ENCODE measurements at places on chromosomes 1 and 21. TPM values are rescaled to one million over a fixed set of nuclear protein-coding genes. Genes with fewer than 3 reads are reported as not detected.

DNA sequence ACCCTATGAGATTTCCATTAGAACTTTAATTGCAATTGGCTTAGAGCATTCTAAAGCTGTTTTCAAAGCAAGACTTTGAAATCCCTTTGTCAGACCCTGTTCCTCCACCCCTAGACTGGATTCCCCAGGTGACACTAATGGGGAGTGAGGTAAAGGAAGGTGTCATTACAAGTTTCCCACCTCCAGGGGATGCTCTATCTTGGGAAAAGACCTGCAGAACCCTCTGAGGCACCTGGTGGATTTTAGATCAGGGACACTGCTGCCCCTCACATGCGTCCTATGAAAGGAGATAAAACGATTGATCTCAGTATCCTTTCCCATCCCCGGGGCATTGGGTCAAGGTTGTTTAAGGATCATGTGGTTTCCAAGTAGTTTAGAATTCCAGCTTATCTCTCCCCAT, 80.3 kb upstream of the RGS4 start:
- no peak for DNase-seq

DNA sequence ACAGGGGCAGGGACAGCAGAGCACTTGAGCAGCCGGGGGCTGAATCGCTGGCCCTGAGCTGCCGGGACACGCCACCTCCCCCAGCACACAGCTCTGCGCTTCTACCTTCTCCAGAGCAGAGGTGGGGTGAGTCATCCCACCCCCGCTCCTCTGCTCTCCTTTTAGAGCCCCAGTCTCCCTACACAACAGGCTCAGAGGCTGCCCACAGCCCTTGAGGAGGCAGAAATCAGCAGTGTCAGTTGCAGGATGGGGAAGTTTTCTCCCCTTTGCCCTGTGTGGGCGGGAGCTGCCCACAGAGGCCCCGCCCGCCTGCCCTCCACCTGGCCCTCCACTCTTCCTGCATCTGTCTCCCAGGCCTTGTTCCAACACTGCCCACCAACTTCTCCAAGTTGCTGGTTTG, 94.6 kb downstream of the STUM start:
- DNase-seq = no peak

The MROH9 gene
- not detected for total RNA-seq

The NTRK1 gene
- total RNA-seq = not detected

- no peak for DNase-seq
Observed at GRCh38 chr1:162530988-162531319, 30.6 kb upstream of the UAP1 start.

The MYOG gene
- not detected for total RNA-seq

DNA sequence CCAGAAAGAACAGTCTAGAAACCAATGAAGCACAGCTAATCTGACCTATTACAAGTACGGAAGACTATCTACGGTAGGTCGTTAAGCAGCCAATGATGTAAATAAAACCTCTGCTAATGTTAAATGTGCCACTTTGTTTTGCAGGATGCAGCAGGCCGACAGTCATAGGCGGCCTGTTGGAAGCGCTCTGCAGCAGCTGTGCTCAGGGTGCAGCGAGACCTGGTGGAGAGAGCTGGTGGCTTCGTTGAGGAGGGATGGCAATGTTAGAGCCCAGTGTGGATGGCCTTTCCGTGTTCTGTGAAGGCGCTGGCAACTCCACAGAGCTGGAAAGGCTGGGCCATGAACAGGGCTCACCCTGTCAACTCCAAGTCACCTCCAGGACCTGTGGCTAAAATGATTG, 87.3 kb downstream of the PCP4 start:
- no peak for DNase-seq

DNA sequence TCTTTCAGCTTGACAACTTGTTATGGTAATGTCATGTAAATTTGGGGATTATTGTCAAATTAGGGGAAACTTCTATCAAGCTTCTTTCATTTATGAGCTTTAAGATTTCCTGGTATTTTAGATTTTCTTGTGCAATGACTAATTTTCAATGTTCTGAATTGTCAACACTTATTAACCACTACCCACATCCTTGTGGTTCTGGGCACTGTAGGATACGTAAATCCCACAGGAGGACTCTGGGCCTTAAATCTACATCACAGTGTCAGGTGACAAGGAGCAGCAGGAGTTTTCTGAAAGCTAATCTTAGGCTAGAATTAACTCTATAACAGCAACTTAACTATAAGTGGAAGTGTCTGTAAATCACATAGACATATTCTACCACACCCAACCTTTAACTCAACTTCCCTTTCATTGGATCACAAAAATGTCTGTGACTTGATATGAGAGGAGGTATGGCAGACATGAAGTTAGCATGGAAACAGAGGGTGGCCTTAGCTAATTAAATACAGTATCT, 397.7 kb downstream of the HLX start:
- no peak for DNase-seq

The ORC1 gene
- total RNA-seq = 1.3 TPM

The ADAMTS1 gene
- total RNA-seq = not detected

DNA sequence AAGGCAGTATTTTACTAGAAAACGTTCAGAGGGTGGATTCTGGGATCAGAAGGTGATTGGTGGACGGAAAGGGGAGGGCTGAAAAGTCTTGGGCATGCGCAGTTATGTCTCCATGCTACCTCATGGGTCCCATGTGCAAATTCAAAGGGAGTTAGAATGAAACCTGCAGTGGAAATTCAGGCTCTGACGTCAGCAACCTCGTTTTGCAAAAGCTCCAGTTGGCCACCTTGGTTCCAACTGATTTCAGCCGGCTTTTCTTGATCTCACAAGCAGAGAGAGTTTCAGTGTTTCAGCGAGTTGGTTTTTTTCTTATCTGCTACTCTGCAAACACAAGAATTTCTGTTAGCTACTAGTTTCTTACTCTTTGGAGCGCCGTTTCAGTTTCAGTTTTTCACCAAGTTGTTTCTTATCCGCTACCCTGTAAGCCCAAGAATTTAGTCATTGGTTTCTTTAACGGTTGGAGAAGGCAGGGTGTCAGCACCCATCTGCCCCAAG, 69.8 kb upstream of the PGBD5 start:
- DNase-seq = no peak

The ATP6V1G3 gene
- not detected for total RNA-seq

The KCNJ9 gene
- not detected for total RNA-seq

The FCGR3B gene
- 4.1 TPM for total RNA-seq

- no peak for DNase-seq
Observed at GRCh38 chr1:53285969-53286760, 41.7 kb downstream of the LRP8 start.

The ERG gene
- not detected for total RNA-seq

The FAM72B gene
- not detected for total RNA-seq

GRCh38 chr1:161706482-161707347, at the start of gene FCRLA:
FCRLA (plus strand) TSS chr1:161707229; CDS start chr1:161707265, 36 bp downstream.
- DNase-seq = no peak

The LCE1F gene
- total RNA-seq = not detected

The CFHR5 gene
- not detected for total RNA-seq

The CLCA4 gene
- not detected for total RNA-seq

DNA sequence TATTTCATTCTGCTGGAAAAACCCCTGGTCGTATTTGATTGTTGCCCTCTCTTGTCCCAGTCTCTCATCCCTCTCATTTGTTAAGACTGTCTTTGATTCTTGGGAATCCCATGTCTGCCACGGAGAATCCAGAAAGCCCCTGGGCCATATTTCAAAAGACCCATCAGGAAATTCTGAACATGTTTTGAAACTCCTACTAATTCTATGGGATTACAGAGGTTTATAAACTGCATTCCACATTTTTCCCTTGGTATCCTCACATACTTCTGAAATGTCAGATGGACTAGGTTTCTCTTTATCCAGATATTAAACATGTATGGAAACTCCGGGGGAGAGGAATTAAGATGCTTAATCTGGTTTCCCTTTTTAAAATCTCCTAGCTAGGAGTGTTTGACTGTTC, 80.0 kb downstream of the HUNK start:
- DNase-seq = no peak

GRCh38 chr1:111369645-111370044, 57.9 kb downstream of the OVGP1 start:
- DNase-seq = no peak

DNA sequence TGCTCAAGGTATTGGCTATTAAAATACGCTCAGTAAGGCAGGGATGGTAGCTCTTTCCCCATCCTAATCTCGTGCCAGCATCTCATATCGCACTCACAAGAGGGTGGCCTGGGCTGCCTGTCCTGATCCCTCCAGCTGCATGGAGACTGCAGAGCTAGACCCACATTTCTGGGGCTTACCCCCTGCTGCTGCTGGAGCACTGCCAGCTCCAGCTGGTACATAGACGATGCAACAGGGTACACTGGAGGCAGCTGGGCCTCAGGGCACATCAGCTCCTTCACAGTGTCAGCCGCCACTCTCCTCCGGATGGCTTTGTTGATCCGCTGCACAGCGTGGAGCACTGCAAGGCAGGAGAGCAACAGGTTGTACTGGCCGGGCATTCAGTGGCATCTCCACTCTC, 16.0 kb downstream of the IQGAP3 start:
- no peak for DNase-seq

The PLXNA2 gene
- total RNA-seq = 5.4 TPM

GRCh38 chr1:24311741-24312140, 7.4 kb upstream of the GRHL3 start:
- DNase-seq = no peak

GRCh38 chr21:33403786-33404585, 773 bp downstream of the IFNGR2 start:
- DNase-seq = peak; percentile 29

The S100A9 gene
- total RNA-seq = 2,269 TPM

DNA sequence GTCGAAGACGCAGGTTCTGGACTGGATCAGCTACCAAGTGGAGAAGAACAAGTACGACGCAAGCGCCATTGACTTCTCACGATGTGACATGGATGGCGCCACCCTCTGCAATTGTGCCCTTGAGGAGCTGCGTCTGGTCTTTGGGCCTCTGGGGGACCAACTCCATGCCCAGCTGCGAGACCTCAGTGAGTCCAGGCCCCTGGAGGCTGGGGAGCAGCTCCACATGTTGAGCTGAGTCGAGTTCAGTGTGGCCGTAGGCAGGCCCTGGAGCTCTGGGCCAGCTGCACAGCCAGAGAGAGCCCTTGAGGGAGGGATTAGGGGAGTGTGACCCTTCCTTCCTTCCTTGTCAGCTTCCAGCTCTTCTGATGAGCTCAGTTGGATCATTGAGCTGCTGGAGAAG, 1.6 kb downstream of the ELF3 start:
- DNase-seq = no peak

The COL24A1 gene
- total RNA-seq = 1.5 TPM

DNA sequence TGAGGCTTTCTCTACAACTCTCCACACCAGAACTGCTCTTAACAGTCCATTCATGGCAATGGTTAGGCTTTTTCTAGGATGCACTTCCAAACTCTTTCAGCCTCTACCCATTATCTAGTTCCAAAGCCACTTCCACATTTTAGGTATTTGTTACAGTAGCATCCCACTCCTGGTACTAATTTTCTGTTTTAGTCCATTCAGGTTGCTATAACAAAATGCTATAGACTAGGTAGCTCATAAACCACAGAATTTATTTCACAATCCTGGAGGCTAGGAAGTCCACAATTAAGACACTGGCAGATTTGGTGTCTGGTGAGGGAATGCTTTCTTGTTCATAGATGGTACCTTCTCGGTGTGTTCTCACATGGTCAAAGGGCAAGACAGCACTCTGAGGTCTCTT, 17.3 kb upstream of the EPS8L3 start:
- no peak for DNase-seq

Data from naive thymus-derived CD4-positive, alpha-beta T cell (primary cell).